CD4-positive, alpha-beta T cell treated with Interleukin-2 at 100 ng/mL for 4 hours (primary cell): ENCODE measurements at places on chromosomes 16 and 17.
A peak's percentile ranks its signal among the peaks of the same experiment; 100 is the strongest.

DNA sequence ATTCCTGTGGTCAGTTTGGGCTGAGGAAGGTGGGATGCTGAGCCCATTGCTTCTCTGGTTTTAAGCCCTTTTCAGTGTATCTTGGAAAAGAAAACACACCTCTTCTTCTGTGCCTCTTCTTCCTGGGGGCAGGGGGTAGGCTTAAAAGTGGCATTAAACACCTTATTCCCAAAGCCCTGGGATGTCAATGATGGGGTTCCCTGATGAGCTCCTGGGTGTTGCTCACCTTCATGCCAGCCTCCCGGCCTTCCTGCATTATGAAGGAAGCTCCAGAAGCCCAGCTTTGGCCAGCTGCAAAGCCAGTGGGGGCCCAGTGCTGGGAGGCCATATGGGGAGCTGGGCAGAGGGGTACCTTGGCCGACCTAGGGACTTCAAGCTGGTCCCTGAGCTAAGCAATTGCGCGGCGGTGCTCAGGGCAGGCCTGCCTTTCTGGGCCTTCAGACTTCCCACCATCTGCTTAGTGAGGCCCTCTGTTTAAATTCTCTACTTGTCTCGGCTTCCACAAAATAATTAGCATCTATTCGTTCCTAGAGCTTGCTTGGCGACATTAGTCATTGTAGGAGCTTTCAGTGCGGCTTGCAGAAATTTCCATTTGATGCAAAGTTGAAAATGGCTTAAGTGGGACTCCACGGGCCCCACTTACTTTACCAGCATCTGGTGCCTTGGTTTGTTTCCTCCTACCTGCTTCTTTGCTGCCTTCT is 121.7 kb upstream of the NLRP1 start:
- DNase-seq: no peak

DNA sequence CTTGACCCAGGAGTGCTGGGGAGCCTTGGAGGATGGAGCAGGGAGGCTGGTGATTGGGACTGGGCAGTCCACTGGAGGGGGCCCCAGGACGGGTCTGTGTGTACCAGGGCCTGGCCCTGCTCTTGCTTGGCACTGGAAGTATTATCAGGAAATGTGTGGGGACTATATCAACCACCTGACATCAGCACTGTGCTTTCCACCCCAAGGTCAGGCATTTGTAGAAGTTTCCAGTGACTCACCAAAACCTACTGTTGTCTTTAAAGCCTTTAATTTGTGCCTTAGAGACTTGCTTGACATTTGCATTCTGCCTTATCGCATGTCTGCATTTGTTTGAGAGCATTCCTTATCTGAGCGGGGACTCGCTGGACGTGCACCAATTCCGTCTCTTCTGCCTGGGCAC is 323.1 kb downstream of the FOXL1 start:
- no peak for DNase-seq

DNA sequence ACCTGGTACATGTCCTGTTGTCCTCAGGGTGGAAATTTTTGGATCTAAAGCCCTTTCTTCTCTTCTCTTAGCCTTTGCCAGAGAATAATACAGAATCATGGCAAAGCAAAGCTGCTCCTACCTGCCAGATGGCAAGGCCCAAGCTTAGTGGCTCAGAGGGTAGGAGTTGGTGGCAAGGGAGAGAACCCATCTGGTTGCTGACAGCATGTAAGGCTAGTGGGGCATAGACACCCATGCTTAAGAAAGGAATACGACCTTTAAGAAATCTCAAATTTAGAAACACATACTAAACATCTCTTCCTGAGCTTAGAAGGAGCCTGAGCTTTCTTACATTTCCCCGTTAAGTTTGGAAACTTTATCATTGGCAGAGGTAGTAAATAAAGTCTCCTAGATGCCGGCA is 395.0 kb upstream of the SOX9 start:
- no peak for DNase-seq

DNA sequence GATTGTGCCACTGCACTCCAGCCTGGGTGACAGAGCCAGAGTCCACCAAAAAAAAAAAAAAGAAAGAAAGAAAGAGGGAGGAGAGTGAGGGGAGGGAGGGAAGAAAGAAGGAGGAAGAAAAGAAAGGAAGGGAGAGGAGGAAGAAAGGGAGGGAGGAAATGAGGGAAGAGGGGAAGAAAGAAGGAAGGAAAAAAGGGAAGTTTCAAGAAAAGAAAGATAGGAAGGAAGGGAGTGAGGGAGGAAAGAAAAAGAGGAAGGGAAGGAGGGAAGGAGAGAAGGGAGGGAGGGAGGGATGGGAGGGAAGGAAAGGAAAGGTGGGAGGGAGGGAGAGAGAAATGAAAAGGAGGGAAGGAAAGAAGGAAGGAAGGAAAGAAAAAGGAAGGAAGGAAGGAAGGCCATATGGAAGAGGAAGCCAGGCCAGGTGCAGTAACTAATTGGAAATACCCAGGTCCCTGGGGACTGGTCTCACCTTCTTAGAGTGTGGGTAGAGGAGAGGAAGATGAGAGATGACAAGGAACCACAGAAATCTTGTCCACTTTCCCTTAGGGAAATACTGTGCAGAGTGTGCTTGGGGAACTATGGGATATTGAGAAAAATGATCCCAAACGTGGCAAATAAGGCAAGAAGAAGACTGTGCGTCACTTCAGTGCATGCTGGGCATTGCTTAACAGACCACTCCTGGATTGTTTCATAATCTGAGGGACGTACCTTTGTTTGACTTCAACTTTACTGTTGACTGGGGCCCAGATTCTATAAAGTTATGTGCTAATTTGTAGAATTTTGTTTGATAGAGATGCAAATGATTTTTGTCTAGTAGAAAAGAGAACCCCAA is 15.1 kb upstream of the CSNK2A2 start:
- no peak for DNase-seq

- no peak for DNase-seq
Observed at GRCh38 chr16:80104401-80104800, 436.4 kb upstream of the DYNLRB2 start.

DNA sequence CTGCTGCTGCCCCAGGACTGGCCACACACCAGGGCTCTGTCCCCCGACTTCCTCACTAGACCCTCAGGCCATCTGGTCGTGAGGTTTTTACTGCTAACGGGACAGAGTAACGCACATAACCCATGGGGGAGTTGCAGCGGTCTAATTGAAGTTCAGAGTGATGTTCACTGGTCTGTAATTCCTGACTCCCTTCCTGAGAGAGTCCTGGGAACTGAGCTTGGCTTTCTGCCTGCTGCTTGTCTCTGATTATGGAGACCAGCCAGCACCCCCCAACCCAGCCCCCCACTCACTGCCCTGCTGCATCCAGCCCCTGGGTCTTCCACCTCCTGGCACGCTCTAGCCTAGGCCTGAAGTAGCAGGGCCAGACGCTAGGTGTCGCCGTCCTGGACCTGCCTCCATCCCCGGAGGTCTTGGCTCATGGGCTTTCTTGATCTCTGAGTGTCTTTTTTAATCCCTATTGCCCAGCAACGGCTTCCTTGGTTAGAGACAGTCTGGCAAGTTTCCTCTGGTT is 192.9 kb downstream of the CCDC182 start:
- DNase-seq: no peak

DNA sequence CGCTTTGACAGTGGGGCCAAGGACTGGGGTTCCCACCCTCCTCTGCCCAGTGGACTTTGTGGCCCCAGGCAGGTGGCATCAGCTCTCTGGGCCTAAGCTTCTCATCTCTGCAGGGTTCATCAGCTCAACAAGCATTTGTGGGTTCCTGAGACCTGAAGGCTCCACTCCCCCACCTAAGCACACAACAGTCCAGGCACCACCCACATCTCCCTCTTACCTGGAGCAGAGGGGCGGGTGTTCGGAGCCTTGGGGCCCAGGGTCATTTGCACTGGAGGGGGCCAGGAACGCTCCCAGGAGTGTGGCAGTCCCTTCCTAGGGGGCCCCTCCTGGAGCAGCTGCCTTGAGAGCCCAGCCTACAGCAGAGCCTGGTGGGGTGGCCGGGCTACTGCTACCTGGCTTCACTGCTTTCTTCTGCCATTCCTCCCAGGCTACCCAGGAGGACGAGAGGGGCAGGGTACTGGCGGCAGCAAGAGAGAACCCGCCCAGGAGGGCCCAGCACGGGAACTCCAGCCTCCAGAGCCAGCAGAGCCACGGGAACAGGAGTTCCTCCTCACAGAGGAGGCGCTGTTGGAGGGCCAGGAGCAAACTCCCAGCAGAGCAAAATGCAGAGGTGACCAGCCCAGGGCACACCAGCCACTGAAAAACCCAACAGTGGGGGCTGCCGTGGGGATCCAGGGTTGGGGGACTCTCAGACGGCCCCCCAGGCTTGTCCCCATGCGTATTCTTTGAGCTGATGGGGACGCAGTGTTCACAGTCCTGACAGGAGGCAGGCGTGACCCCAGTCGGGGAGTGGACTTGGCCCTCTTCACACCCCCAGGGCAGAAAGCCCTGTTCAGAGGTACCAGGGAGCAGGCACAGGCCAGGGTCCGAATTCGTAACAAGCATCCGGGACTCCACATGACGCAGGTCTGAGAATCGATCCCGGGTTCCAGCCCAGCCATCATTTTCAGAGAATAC is 35.1 kb upstream of the SLC38A10 start:
- DNase-seq: no peak

GRCh38 chr16:27698266-27698665 is 148.3 kb downstream of the KATNIP start:
- no peak for DNase-seq

GRCh38 chr16:17591655-17592405 is 121.1 kb upstream of the XYLT1 start:
- peak; percentile 40 for DNase-seq

GRCh38 chr16:57727610-57728009 is 8.0 kb upstream of the KATNB1 start:
- no peak for DNase-seq

- DNase-seq: no peak
Observed at GRCh38 chr16:56258508-56259424, 67.5 kb downstream of the GNAO1 start.

DNA sequence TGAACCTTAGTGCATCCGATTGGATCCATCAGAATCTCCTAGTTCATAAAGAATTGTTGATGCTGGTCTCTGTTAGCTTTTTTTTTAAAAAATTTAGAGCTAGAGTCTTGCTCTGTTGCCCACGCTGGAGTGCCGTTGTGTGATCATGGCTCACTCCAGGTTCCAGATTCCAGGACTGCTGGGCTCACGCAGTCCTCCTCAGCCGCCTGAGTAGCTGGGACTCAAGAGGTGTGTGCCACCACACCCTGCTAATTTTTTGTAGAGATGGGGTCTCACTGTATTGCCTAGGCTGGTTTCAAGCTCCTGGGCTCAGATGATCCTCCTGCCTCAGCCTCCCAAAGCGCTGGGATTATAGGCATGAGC is 8.0 kb downstream of the TCF25 start:
- DNase-seq: no peak

DNA sequence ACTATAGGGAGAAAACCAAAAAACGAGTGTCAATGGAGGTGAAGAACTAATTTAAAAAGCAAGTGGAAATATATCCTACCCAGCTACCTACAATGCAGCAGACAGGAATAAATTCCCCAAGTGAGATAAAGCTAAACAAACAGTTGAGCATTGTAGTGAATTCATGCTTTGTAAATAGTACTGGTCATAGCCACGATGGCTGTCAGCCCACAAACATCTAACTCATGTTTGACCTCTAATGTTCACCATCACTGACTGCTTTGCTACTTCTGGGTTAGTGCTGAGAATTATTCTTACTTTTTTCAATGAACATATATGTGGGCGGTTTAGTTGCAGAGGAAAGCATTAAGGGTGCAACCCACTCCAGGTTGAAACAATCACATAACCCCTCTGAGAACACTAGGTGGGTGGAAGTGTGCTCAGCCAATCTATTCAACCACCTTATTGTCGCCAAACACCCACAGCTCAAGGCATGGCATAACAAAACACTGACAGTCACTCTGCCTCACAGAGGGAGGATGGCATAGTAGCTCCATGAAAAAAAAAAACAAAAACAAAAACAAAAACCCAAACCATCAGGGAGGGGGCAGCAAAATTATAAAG is 264.1 kb downstream of the ZFHX3 start:
- no peak for DNase-seq

DNA sequence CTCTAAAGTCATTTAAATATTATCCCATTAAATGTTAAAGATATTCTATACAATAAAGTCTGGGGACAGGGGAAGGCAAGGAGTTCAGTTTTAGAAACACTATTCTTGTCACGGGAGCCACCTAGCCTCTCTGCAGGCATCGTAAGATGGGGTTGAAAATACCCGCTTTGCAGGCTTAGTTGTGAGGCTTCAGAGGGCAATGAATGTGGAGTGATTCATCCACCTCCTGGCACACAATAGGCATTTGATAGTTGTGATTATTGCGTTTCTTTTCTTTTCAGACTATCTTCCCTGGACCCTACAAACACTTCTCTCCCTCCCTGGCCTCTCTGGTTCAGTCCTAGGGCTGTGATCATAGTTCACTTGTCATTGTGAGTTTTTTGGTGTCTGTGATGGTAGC is 19.6 kb downstream of the GLP2R start:
- DNase-seq: no peak
